ENCODE measurements at places on chromosomes 6 and 20.

DNA sequence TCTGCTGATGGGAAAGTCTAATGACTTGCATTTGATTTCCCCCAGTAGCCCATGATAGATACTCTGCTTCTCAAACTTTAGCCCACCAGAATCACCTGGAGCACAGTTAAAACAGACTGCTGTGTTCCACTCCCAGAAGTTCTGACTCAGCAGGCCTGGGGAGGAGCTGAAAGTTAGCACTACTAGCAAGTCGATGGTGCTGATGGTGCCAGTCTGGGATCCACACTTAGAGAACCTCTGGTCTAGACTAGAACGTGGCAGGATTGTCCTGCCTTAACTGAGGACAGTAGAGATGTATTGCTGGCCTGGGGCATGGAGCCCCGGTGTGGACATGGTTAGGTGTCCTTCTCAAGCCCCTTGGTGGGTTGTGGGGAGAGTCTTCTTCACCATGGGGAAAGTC is 8.7 kb downstream of the TOX2 start:
- no peak for DNase-seq

DNA sequence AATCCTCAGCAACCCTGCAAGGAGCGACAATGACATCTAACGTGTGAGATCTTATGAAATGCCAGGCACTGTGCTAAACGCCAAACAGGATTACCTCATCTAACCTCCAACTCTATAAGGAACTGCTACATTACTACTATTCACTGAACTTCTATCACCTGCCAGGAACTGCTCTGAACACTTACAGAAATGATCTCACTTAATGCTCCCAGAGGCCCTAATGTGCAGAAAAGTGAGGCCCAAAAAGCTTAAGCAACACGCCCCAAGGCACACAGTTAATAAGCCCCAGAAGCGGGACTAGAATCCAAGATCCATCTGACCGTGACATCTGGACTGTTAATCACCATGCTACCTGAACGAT is 28.5 kb downstream of the TRAM2 start:
- DNase-seq: no peak

GRCh38 chr20:48585061-48585870 is 242.5 kb downstream of the PREX1 start:
- DNase-seq: no peak

GRCh38 chr20:48782901-48783308 is 44.9 kb downstream of the PREX1 start:
- DNase-seq: no peak

- no peak for DNase-seq
Observed at GRCh38 chr20:59723108-59723500, 118.8 kb downstream of the PHACTR3 start.

GRCh38 chr6:62390401-62390800 is 104.4 kb upstream of the KHDRBS2 start:
- no peak for DNase-seq

DNA sequence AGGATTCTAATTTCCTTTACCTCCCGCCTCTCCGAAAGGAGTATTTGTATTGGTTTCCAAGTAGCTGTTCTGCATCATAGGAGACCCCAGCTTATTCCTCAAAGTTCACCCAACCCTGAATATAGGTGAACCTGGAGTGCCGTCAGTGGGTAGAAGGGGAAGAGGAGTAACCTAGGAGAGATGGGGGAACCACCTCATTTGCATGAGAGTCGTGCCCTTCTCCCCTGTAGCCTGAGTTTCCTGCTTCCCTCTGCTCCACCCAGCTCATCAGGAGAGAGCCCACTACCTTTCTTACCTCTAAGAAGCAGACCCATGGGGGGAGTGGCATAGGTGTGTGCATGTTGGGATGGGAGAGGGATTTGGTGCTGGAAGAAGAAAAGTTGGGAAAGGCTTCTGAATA is 17.3 kb upstream of the WFDC2 start:
- DNase-seq: no peak

DNA sequence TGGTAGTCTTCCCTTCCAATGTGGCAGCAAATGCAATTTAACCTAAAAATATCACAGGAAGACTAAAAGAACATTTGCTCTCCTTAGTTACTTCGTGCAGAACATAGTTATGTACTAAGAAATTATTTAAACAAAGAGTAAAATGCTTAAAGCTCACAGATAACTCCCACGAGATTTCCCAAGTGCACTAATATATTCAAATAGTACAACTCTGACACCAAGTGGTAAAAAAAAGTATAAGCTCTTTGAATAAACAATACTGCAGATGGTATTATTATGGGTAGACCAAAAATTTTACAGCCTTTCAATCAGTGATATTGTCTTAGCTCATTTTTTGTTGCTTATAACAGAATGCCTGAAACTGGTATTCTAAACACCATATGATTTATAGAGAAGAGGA is 52.8 kb upstream of the FILIP1 start:
- no peak for DNase-seq

DNA sequence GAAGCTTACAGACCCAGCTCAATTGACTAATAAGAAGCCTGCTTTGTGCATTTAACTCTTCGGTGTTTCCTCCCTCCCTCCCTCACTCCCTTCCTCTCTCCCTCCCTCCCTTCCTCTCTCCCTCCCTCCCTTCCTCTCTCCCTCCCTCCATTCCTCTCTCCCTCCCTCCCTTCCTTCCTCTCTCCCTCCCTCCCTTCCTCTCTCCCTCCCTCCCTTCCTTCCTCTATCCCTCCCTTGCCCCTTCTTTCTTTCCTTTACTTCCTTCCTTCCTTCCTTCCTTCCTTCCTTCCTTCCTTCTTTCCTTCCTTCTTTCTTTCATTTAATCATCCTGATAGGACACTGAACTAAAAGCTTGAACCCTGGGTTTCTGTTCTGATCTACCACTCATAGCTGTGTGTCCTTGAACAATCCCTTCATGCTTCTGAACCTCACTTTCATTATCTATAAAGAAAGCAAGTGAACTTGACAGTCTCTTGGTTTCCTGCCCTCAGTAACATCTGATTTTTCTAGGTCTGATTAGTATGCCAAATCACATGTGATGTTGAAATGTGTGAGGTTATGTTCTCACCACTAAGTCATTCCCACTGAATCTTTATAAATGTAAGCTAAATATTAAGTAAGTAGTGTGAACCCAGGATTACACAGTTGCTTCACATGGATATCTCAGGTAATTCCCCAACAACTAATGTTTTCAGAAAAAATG is 132.3 kb upstream of the BMP2 start:
- DNase-seq: no peak

- no peak for DNase-seq
Observed at GRCh38 chr20:59182401-59183044, 18.9 kb downstream of the ZNF831 start.

DNA sequence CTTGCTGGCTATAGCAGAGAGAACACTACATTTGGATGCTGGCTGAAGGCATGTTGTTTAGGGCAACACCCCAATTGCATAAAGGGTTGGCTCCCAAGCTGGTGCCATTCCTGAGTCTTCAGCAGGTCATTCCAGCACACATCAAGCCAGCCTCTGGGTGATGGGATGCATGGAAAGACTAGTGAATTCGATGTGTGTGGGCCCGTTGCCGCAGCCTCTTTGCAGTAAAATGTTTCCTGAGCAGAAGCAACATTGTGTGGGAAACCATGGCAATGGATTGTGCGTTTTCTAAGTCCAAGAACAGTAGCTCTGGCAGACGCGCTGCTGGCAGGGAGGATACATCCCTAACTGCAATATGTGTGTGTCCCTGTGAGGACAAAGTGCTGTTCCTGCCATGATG is 142.4 kb upstream of the SLC24A3 start:
- no peak for DNase-seq

DNA sequence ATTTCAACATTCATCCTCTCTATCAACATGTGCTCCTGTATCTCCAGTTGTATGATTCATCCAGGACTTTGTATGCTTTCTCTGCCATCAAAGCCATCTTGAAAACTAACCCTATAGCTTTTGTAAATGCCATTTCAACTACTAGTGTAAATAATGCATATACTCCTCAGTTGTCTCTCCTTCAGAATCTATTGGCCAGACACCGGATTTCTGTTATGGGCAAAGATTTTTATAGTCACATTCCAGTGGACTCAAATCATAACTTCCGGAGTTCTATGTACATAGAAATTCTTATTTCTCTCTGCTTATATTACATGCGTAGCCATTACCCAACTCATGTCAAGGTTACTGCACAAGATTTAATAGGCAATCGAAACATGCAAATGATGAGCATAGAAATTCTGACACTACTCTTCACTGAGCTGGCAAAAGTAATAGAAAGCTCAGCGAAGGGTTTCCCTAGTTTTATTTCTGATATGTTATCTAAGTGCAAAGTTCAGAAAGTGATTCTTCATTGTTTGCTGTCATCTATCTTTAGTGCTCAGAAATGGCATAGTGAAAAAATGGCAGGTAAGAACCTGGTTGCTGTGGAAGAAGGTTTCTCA is 54.8 kb downstream of the PGM3 start:
- no peak for DNase-seq

- DNase-seq: no peak
Observed at GRCh38 chr6:81761197-81761596, 8.7 kb upstream of the TENT5A start.

GRCh38 chr20:45441746-45442145 is 25.8 kb downstream of the PIGT start:
- no peak for DNase-seq

- no peak for DNase-seq
Observed at GRCh38 chr20:44448753-44449546, 26.7 kb upstream of the TTPAL start.

DNA sequence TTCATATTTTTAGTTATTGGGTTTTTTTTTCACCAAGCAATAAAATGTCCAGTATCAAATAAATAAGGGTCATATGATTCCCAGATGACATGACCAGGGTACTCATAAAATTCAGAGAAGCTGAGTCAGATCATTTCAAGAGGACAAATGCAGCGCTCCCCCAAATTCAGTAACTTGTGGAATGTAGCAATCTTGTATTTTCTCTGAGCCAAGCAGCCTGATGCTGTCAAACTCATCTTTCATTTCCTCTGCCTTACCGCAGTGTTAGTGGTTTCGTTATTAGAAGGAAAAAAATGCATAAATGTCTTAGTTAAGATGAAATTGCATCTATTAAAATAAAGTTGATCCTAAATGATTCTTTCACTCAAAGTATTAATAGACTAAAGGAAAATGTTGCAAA is 57.8 kb upstream of the EDN1 start:
- no peak for DNase-seq

DNA sequence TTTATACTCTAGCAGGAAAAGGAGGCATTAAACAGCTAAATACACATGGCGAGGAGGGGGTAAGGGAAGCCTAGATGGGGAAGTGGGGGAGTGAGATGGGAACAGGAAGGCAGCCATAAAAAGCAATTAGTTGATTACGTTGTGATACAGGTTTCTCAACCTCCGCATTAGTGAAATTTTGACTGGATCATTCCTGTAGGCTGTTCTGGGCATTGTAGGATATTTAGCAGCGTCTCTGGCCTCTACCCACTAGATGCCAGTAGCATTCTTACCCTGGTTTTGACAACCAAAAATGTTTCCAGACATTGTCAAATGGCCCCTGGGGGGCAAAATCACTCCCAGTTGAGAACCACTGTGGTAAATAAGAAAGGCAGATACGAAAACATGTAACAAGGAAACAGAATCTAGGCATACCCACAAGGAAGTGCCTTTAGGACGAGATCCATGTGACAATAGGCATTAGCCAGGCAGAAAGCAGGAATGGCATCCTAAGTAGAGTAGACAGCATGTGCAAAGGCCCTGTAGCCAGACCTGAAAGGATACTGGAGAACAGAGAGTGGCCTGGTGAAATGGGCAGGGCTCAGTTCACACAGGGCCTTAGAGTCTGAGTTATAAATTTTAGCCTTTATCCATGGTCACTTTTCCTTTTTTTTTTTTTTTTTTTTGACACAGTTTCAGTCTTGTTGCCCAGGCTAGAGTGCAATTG is 25.8 kb upstream of the PTPN1 start:
- no peak for DNase-seq

DNA sequence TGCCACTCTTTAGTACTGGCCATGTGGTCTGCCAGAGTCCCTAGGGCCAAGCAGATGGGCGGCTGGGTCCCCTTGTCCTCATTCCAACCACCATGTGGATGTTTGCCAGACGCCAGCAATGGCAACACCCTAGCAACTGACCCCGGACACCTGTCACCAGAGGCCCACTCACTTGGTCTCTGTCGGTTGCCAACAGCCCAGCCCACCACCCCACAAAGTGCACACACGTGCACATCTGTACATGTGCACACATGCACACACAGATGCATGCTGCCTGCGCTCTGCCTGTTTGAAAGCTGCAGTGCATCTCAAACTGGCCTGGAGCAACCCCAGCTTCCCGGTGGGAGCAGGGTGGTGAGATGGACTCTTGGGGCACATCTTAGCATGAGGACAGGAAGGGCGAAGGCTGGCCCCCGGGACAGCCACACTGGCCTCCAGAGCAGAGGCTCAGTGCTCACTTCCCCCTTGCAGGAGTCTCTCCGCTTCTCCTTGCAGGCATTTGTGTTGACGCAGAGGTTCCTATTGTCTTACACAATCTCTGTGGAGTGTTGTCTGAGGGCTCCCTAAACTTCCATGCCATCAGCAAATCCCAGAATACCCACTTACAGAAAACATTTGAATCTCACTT is 54.0 kb downstream of the PSMG4 start:
- no peak for DNase-seq

- no peak for DNase-seq
Observed at GRCh38 chr6:158662607-158662953, 12.7 kb downstream of the SYTL3 start.

DNA sequence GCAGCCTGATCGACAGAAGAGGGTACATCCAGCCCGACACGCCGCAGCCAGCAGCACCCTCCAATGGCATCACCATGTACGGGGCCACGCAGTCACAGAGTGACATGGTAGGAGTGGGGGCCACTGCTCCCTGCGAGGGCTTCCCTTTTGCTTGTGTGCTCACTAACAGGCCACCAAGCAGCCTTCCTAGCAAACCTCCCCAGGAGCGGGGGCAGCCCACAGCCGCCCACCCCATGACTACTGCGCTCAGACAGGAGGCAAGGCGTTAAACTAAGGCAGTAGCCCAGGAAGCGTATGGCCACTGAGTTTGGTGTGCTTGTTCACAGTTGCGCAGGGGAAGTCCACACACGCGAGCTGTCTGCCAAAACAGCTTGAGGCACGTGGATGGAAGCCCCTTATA is 169.5 kb upstream of the SNX9 start:
- no peak for DNase-seq

DNA sequence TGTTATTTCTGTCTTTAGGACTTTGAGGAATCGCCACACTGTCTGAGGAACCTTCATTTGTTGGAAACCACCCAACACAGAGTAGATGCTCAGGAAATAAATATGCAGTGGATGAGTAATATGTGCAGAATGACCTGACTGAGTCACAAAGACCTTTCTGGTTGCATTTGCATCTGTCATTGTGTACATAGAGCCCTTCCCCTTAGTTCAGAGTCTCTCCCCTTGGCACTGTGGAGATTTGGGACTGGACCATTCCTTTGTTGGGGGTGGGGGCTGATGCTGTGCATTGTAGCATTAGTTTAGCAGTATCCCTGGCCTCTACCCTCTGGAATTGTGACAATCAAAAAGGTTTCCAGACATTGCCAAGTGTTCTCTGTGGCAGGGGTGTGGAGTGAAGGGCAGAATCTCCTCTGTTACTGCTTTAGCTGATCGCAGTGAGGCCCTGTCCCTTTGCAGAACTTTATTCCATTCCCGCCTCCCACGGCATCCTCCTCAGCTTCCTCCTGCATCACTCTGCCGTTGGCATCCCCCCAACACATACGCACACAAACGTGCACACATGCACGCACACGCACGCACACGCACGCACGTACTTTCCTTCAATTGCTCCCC is 64.5 kb downstream of the EYA2 start:
- no peak for DNase-seq

- DNase-seq: no peak
Observed at GRCh38 chr20:35661053-35661452, 3.6 kb downstream of the CPNE1 start.

GRCh38 chr6:157548635-157549467 is 167.9 kb downstream of the ZDHHC14 start:
- no peak for DNase-seq

- no peak for DNase-seq
Observed at GRCh38 chr6:31829633-31830283, 2.2 kb downstream of the HSPA1B start.

All from GM18507 (cell line).